ENCODE measurements at places on chromosomes 7 and 10. TPM values are rescaled to one million over a fixed set of nuclear protein-coding genes. Genes with fewer than 3 reads are reported as not detected.

Gene ADO
- total RNA-seq, result 16.2 TPM

Gene NEUROG3
- total RNA-seq, result not detected

Gene TRIM73
- 0.37 TPM for total RNA-seq

Gene PLXNA4
- total RNA-seq, result not detected

Gene MPP7
- 5.1 TPM for total RNA-seq

Gene CPA2
- total RNA-seq, result 0.17 TPM

Gene THSD7A
- not detected for total RNA-seq

Gene TAS2R3
- 0.44 TPM for total RNA-seq

Gene NUTM2E
- total RNA-seq, result 0.20 TPM

Gene RADIL
- 0.07 TPM for total RNA-seq

Gene CADPS2
- 0.28 TPM for total RNA-seq

Gene KIAA1549
- total RNA-seq, result 5.1 TPM

Gene SPDYE2B
- total RNA-seq, result not detected

Gene CLDN3
- not detected for total RNA-seq

Gene ZCCHC24
- total RNA-seq, result 0.67 TPM

Gene SORCS1
- not detected for total RNA-seq

Gene RGS10
- 86.5 TPM for total RNA-seq

Gene NEBL
- 0.32 TPM for total RNA-seq

Gene SLC26A3
- not detected for total RNA-seq

Gene CXCL12
- total RNA-seq, result not detected

Gene CUBN
- 0.07 TPM for total RNA-seq

Gene PRF1
- not detected for total RNA-seq

Gene TMEM213
- not detected for total RNA-seq

Gene PGAM2
- total RNA-seq, result 0.11 TPM

Gene SYCE1
- not detected for total RNA-seq

Gene GALNT17
- total RNA-seq, result not detected

Gene GRM8
- total RNA-seq, result not detected

Gene FAM24B
- 6.9 TPM for total RNA-seq

Gene DGKB
- not detected for total RNA-seq

Gene TRIM50
- total RNA-seq, result not detected

Gene EPHB6
- total RNA-seq, result 0.78 TPM
